Ureter (tissue), 1 donor: ENCODE measurements at places on chromosomes 3 and 15.

DNA sequence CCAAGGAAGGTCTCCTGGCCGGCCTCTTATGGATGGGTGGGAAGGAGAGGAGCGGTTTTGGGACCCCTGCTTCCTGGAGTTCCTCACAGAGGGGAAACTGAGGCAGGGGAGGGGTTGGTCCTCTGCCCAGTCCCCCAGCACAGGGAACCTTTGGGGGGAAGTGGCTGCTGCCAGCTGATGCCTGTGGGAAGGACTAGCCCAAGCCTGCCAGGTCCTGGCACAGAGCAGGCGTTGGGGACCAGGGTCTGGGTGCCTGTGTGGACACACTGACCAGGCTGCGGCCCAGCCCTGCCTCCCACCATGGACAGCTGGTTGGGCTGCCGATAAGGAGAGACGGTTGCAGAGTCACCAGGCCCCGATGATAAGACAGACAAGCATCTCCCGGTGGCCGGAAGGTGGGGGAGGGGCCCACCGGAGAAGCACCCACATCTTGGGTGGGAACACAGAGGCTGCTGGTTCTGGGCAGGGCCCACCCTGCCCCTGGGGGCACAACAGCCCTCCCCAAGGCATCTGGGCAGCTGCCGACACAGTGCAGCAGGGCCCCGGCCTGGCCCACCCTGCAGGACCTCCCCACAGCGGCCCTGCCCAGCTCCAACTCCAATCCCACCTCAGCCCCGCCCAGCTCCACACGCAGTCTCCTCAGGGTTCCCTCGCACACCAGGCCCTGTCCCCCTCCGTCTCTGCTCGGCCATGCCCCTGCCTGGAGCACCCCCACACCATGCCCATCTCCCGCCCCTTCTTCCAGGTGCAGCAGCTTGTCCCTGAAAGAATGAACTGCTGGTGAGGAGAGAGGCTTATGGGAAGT lies 50.7 kb downstream of the DNAJB8 start:
- DNase-seq: no peak

DNA sequence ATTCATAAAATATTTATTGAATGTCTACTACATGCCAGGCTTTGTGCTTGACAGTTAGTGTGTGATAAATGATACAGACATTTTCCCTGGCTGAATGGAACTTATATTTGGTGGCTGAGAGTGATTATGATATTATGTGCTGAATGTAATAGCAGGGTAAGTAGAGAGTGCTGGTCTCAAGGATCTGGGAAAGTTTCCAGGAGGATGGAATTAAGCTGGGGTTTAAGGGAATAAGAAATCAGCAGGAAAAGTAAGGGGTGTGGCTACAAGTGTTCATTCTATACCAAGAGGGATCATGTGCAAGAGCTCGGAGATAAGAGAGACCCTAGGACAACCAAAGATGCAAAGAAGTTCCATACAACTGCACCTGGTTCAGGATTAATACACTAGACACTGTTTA lies 500.1 kb upstream of the CFAP20DC start:
- DNase-seq: no peak

- no peak for DNase-seq
These were observed 38.2 kb downstream of the NBEAL2 start for GRCh38 chr3:47017504-47018268.

DNA sequence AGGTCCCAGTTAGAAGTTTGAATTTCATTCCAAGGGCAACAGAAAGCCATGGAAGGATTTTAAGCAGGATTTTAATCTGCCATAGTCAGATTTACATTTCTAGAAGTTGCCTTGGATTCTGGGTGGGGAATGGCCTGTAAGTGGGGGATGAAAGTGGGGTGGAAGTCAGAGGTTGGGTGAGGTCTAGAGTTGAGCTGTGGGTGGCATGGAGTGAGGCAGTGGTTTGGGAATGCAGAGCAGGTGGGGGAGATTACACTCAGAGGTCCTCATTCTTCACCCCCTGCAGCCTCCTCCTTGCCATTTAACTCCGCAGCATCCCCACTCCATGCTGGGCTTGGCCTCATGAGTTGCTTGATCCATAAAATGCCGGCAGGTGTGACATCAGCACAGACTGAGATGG lies 32.0 kb upstream of the CCDC174 start:
- DNase-seq: no peak

GRCh38 chr3:156382458-156383346 lies 172.2 kb downstream of the SSR3 start:
- no peak for DNase-seq

DNA sequence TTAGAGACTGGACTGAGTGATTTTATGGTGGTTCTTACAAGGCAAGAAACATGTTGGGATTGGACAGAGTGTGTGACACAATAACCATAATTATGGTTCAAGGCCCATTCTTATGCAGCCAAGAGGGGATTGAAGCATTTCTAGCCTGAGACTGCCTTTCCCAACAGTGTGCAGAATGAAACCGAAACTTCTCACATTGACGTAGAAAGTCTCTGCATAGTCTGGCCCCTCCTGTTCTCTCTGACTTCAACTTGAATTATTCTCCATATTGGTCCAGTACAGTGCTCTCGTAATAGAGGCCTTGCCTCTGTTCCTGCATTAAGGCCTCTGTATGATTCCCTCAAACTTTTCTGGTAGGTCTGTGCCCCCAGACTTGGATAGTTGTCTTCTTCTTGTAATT lies 138.3 kb downstream of the DIPK2A start:
- no peak for DNase-seq

DNA sequence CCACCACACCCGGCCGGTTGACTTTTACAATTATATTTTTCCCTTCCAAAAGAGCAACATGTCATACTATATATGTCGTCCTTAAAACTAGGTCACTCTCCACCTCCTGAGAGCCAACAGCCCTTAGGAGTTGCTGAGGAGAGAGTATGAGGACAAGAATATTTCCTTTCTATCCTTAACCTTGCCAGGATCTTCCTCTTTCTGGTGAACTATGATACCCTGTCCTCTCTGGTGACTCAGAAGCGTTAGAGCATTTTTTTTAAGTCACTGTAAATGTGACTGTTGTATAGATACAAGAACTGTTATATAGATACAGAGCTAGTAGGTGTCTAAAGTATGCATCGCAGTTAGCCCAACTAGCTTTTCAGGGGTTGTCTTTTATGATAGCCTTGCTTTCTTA lies 33.7 kb upstream of the MTHFS start:
- DNase-seq: no peak

DNA sequence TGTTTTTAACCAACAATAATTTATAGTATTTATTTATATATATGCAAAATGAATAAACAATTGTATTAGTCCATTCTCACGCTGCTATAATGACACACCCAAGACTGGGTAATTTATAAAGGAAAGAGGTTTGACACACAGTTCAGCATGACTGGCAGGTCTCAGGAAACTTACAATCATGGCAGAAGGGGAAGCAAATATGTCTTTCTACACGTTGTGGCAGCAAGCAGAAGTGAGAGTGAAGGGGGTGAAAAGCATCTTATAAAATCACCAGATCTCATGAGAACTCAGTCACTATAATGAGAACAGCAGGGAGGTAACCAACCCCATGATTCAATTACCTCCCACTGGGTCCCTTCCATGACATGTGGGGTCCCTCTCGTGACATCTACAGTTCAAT lies 162.8 kb upstream of the SLITRK3 start:
- no peak for DNase-seq

GRCh38 chr3:129026728-129027543 lies 25.8 kb downstream of the EFCC1 start:
- DNase-seq: peak; percentile 91

- no peak for DNase-seq
These were observed 42.2 kb upstream of the CD47 start for GRCh38 chr3:108133048-108133369.

DNA sequence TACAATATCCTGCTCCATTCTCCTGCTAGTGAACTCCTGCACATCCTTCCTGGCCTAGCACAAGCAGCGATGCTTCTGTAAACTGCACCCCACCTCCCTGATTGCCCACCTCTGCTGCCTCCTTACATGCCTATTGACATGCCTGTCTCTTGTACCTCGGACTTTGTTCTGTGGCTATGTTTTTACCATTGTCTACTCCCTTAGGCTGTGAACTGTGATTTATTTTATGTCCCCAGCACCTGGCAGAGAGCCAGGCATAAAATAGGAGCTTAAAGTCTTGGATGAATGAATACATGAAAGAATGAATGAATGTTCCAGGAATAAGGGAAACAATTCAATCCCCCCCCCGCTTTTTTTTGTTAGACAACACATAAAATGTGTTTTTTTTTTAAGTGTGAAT lies 210.0 kb downstream of the MYRIP start:
- DNase-seq: no peak

DNA sequence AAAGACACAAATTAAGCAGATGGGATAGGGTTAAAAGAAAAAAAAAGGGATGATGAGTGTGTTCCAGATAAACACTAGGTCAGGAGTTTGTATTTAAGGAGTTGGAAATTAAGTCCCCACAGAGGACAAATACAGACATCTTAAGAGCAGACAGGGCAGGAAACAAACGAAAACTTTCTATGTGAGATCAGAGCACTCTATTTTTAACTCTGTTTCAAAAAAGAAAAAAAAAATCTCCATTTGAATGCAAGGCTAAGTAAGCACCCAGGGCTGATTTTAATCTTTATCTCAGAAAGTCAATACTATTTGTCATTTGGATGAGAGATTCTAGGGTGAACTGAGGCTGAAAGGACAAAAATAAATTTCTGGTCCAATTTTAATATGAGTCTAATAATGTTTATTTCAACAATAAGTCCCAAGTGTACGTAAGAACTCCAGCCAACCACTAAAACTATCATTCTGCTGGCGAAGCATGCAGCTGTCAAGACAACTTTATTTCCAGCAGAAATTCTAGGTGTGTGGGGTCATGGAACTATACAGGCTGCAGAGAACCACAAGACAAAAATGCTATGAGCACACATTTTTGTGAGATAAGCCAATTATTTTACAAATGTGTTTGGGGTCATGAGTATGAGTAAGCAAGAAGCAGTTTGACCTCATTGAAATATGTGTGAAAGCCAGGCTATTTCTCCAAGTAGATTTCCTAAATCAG lies 186.1 kb downstream of the FMN1 start:
- DNase-seq: no peak

DNA sequence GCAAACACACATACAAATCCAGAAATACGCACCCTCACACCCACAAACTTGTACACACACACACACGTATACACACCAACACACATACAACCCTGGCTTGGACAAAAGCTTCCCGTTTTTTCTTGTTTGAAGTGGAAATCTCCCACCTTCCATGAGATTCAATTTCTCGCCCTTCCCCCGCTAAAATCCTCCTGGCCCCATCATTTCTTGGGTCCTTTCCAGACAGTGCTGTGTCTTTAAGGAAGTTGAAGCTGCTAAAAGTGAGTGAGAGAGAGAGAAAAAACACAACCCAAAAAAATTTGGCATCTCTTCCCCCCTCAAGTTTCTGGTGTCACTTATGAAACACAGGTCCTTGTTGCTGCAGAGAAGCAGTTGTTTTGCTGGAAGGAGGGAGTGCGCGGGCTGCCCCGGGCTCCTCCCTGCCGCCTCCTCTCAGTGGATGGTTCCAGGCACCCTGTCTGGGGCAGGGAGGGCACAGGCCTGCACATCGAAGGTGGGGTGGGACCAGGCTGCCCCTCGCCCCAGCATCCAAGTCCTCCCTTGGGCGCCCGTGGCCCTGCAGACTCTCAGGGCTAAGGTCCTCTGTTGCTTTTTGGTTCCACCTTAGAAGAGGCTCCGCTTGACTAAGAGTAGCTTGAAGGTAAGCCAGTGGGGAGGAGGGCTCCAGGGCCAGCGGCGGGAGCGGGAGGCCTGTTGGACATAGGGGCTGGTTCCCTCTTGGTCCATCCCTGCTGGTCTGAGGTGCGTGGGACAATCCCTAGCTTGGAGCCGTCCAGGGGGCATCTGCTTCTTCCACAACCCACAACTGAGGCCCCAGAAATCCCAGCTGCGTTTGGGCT lies at the start of gene ISLR:
Gene ISLR (plus strand): TSS at position 331 of the 839 bp plus-strand sequence. CDS start 1,149 bp downstream, outside the sequence.
- peak; percentile 55 for DNase-seq

DNA sequence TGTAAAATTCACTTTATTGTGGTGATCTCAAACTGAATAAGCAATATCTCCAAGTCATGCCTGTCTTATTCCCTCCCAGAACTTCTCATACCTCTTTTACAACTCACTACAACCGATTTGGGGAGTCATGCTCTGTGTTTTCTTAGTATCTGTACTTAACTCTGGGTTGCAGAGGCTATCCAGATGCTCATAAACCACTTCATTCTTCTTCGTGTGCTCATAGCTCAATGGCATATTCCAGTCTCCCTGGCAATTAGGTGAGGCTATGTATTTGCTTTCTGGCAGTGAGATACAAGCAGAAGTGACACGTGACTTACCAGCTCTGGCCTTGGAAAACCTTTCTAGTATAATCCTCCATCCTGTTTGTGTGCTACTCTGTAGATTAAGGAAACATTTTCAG lies 360.9 kb downstream of the ZNF385D start:
- DNase-seq: no peak

DNA sequence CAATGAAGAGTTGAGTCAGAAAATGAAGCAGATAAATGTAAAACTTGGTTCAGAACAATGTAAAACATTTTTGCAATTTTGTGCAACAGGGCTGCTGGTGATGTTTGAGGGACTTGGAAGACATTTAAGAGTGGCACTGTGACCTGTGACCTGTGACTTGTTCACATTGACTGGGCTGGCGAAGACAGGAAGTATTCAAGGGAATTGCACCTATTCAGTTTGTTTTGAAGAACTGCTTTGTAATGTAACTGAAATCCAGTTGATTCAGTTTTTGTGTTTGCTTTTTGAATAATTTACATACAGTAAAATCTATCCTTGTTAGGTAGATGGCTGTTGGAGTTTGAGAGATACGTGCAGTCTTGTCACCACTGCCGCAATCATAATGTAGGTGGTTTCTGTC lies 35.4 kb downstream of the MCTP2 start:
- DNase-seq: no peak

DNA sequence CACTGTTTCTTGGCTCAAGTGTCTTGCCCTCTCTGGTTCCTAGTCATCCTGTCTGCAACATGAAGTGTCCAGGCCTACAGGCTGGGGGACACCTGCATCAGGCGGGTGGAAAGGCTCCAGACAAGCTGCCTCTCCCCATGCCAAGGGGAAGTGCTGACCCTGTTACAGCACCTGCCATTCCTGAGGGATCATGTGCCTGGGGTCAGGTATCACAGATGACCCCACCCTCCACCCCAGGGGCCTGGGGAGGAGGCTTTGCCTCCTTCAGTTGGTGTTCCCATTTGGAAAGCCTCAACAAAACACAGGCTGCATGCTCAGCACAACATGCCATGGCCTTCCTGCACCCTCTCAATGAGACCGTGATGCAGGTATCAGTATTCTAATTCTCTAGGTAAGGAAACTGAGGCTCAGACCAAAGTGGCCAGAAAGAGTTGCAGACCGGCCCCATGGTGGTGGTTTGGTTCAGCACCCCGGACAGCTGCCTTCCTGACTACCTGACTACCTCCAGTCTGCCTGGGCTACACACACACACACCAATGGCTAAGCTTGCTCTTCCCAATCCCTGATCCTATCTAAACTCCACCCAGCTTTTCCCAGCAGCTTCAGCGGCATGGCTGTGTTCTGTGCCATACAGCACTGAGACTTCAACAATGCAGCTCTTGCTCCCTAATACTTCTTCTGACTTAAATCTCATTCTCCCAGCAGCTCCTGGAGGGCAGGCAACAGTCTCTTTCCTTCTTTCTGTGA lies 69.7 kb upstream of the LINGO1 start:
- no peak for DNase-seq
